Sigmoid colon (tissue), 7 donors: ENCODE measurements at places on chromosomes 6 and 20. TPM values are rescaled to one million over a fixed set of nuclear protein-coding genes. Genes with fewer than 3 reads are reported as not detected.

The BTN1A1 gene
- not detected for polyA plus RNA-seq

The PTCRA gene
- polyA plus RNA-seq = not detected

The RAD21L1 gene
- polyA plus RNA-seq = not detected

The DNMT3B gene
- polyA plus RNA-seq = not detected

The XKR7 gene
- polyA plus RNA-seq = not detected

The COL19A1 gene
- 1.6 TPM for polyA plus RNA-seq

The REM1 gene
- 1.2 TPM for polyA plus RNA-seq

The SOX18 gene
- 11.9 TPM for polyA plus RNA-seq

The SLC32A1 gene
- not detected for polyA plus RNA-seq

The COL10A1 gene
- not detected for polyA plus RNA-seq
